ENCODE measurements at places on chromosomes 6 and 20.

GRCh38 chr6:119347466-119348095 lies 2.0 kb downstream of the MAN1A1 start:
- no peak for DNase-seq

- DNase-seq, result peak; percentile 23
Observed at GRCh38 chr6:5851261-5851757, 155.4 kb downstream of the NRN1 start.

GRCh38 chr6:63391203-63391970 lies 71.6 kb upstream of the LGSN start:
- DNase-seq, result no peak

- no peak for DNase-seq
Observed at GRCh38 chr20:25050082-25050481, 7.9 kb downstream of the ACSS1 start.

DNA sequence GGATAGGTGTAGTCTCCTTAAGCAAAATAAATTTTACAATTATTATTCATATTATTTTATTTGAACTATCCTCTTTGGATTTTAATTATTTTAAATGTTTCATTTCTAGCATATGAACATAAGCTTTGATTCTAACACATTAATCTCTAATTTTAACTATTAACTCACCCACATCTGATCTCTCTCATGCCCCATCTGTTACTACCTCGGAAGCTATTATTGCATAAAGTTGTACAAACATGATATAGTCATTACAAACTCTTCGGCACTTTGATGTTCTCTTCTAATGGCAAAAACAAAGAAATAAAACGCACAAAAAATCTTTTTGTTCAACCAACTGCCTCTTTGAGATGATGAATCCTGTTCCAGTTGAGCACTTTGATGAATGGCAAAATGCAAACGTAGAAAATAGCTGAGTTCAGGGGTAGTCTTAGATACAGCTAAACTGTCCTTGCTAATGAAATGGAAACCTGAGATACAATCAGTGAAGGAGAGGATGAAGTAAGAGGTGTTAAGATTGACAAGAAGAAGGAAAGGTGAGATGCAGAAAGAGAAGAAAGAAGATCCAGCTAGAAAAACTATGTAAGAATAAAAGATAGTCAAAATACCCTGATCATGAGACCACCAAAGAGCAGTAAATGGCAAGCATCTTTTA lies 41.1 kb downstream of the EPM2A start:
- DNase-seq, result no peak

GRCh38 chr6:168851460-168852375 lies 401.9 kb downstream of the THBS2 start:
- DNase-seq, result no peak

- DNase-seq, result no peak
Observed at GRCh38 chr6:121630716-121631115, 195.3 kb downstream of the GJA1 start.

DNA sequence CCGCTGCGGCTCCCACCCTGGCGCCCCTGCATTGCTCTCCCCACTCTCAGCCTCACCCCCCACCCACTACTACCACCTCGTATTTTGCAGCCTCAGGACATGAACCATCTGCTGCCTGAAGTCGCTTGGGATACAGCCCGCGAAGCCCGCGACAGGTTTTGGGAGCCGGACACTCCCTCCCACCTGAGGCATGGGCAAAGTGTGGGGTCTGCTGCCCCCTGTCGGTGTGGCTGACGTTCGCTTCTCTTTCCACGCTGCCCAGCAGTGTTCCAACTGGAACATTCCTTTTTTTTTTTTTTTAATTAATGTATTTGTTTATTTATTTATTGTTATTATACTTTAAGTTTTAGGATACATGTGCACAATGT lies 15.3 kb upstream of the LPA start:
- no peak for DNase-seq

DNA sequence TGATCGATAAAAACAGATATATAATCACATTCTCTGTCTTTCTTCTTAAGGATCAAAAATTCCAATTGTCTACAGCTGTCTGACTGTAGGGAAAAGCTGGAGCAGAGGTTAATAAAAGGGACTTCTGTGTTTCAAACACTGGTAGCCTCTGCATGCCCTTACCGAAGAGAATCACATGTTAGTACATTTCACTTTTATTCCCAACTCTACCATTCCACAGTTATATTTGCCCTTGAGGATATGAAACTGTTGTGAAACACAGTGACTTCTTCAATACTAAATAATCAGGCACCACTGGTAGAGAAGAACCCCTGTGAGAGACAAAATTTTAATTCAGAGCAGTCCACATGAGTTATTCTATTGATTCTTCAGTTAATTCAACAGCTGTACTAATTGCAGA lies 1187.3 kb upstream of the CITED2 start:
- no peak for DNase-seq

- no peak for DNase-seq
Observed at GRCh38 chr6:157789861-157790260, 33.2 kb upstream of the SNX9 start.

GRCh38 chr6:516213-516612 lies 124.7 kb downstream of the IRF4 start:
- DNase-seq, result no peak

- no peak for DNase-seq
Observed at GRCh38 chr6:34990971-34991560, 102.0 kb downstream of the ANKS1A start.

DNA sequence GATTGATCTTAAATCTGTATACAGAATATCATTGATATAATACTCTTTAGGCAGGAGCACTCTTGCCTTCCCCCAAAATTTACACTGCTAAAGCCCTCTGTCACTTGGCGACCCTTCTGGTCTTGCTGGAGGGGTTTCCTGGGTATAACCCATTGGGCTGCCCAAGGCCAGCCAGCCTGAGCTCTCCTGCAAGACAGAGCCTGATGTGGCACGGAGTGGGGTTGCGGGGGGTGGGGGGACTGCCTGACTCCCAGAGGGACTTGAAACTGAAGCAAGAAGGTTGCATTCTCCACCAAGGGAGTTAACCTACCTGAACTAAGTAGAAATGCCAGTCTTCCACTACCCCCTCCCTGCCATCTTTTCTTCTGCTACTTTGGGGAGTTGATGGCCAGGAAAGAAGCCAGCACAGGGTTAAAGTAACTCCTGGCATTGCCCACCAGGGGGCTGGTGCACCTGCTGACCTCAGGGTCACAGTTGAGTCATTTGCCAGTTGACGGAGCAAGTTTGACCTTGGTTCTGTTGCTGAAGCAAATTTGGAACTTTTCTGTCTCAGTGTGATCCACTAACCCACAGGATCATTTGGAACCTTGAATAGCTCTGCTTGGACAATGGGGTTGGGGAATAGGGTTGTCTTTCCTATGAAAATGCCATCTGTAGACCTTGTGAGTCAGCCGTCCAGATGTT lies 79.4 kb downstream of the ASXL1 start:
- no peak for DNase-seq

DNA sequence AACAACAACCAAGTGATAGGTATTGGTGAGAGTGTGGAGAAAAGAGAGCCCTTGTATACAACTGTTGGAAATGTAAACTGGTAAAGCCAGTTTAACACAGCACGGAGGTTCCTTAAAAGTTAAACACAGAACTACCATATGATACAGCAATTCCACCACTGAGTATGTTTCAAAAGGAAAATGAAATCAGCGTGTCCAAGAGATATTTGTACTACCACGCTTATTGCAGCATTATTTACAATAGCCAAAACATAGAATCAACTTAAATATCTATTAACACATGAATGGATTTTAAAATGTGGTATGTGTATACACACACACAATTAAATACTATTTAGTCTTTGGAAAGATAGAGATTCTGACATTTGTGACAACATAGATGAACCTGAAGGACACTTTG lies 1.1 kb downstream of the PTCHD4 start:
- DNase-seq, result no peak

GRCh38 chr6:170463101-170463721 lies 89.9 kb downstream of the PSMB1 start:
- DNase-seq, result no peak

DNA sequence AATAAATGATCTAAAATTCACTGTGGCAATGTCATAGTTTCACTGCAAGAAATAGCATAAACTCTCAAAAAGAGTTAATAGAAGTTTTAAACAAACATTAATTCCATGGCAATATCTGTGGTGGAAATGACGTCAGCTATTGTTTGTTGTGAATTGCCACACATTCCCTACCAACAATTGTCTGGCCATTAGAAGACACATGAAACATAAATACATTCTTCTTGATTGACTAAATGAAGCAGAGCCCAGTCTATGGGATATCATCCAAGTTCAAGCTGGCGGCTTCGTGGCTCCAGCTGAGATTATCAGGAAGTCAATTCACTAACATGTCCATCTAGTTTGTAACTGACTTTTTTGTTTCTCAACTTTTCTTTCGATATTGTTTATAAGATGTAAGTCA lies 369.0 kb downstream of the ARHGAP18 start:
- DNase-seq, result no peak

- no peak for DNase-seq
Observed at GRCh38 chr6:89385156-89385667, 26.9 kb downstream of the RRAGD start.

DNA sequence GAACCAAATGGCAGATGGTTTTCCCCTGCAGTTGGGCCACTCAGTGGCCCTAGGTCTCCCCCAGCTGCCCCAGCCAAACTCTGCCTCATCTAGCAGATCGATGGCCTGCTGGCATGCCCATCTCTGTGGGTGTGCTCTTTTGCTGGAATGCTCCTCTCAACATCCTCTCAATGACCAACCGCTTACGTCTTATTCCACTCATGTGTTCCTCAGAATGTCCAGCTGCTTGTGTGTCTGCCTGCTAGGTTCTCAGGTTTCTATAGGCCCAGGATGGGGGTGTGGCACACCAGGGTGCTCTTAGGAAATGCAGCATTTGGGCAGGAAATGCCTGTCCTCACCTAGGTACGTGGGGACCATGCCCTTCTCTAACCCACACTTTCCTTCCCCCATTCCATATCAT lies 509.9 kb upstream of the SYNCRIP start:
- no peak for DNase-seq

- no peak for DNase-seq
Observed at GRCh38 chr20:14055127-14055742, 59.9 kb downstream of the MACROD2 start.

- no peak for DNase-seq
Observed at GRCh38 chr6:31272436-31272835, 544 bp upstream of the HLA-C start.

DNA sequence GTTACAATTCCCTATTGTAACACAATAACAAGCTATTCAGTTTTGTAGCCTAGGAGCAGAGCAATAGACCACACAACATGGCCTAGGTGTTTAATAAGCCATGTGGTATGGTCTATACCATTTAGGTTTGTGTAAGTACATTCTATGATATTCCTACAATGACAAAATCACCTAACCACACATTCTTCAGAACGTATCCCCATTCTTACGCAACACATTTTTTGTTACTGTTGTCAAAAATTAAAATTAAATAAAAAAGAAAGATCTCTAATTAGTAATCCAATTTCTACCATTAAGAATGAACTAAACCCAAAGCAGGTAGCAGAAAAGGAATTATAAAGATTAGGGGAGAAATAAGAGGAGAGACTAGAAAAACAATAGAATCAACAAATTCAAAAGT lies 44.0 kb downstream of the RANBP9 start:
- no peak for DNase-seq

DNA sequence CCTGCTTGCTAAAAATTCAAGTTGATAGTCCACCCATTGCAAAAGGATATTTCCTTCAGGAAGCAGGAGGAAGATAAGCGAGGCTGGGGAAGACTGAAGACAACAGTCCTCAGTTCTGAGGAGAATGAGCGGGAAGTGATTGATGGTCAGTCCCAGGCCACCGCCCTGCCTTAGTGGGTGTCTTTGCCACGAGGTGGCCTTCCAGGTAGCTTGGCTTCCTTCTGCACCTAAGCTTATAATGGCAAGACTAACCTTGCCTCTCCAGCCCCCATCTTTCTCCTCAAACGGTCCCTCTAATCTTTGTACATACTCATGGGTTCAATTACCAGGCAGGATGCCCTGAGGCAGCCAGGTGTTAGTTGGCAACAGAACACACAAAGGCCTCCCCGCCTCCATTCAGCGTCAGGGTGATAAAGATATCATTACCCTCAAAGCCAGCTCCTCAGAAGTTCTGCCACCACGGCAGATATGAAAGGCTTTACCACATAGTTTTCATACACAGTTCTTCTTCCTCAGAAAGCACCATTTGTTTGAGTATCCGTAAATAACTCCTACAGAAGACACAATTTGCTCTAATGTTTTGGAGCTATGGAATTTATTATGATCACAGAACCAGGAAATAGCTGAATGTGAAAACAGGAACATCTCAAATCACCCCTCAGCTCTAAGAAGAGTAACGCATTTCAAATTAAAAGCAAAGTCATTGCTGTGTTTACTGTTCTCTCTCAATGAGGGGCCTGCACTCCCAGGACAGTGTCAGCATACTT lies 249.4 kb downstream of the ATXN1 start:
- no peak for DNase-seq

- DNase-seq, result no peak
Observed at GRCh38 chr6:123118811-123119210, 122.8 kb downstream of the CLVS2 start.

DNA sequence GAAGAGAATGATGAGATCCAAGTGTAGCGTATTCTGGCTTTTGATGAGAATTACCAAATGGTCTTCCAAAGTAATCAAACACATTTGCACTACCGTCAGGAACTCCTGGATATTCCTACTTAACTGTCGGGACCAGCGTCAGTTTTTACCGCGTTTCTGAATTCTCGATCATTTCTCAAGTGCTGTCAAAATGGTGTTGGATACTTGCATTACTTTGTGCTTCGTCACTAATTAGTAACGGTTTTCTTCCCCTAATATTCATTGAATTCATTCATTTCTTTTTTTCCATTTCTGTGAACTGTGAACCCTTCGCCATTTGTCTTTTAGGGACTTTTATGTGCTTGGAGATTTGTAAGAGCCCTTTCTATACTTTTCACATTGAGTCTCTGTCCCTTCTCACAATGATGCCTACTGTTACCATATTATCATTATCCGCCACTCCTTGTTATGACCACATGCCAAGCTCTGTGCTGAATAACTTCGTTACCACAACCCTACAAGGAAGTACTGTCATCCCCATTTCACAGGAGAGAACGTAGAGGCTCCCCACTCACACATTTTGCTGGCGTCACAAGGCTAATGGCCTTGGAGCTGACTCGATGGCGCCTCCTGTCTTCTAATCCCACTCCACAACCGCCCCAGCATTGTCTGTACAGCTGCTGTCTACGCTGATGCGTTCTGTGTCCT lies 74.2 kb upstream of the QKI start:
- no peak for DNase-seq

GRCh38 chr6:149212892-149213801 lies 104.4 kb upstream of the TAB2 start:
- DNase-seq, result no peak

Measured in activated CD4-positive, CD25-positive, alpha-beta regulatory T cell (primary cell).